ENCODE measurements at places on chromosomes 3 and 15.

- DNase-seq = no peak
Observed at GRCh38 chr3:170144437-170144843, 37.1 kb downstream of the PHC3 start.

- DNase-seq = no peak
Observed at GRCh38 chr15:96088650-96089049, 241.8 kb upstream of the NR2F2 start.

GRCh38 chr15:35736150-35736549 is 190.2 kb upstream of the DPH6 start:
- no peak for DNase-seq

- no peak for DNase-seq
Observed at GRCh38 chr3:94431876-94432570, 369.2 kb downstream of the NSUN3 start.

- peak; percentile 9 for DNase-seq
Observed at GRCh38 chr3:71202848-71203533, 380.5 kb downstream of the FOXP1 start.

GRCh38 chr3:123658118-123658851 is 73.4 kb upstream of the HACD2 start:
- no peak for DNase-seq

- DNase-seq = no peak
Observed at GRCh38 chr3:185687271-185687878, 101.3 kb downstream of the SENP2 start.

DNA sequence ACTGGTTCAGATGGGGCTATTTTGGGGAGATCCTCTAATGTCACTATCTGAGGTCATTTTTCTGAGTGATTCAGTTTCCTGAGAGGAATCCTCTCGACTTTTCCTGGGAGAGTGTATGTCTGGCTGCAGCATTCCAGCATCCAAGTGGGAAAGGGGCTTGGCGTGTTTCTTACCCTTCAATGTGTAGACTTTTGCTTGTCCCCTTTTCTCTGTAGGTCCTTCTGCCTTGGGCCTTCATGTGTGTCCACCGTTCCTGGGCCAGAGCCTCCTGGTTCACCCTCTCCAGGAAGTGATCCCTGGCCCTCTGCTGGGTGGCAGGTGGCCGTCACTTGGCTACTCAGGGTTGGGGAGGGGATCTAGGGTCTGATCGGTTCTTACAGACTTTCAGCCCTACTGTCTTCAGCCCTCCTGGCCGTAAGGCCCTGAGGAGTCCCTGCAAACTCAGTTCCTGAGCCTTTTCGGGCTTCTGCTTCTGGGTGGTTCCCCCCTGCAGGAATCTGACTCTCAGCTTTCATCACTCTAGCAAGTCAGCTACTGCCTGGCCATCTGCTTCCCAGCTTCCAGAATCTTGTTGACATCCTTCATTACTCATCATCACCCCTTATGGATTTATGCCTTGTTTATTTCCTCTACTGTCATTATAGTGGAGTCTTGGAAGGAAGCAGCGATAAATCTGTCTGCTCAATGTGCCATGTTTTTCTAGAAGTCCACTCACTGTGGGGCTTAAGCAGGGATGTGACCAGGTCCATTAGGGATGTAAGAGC is 36.5 kb downstream of the GOLGA6L10 start:
- DNase-seq = peak; percentile 92

DNA sequence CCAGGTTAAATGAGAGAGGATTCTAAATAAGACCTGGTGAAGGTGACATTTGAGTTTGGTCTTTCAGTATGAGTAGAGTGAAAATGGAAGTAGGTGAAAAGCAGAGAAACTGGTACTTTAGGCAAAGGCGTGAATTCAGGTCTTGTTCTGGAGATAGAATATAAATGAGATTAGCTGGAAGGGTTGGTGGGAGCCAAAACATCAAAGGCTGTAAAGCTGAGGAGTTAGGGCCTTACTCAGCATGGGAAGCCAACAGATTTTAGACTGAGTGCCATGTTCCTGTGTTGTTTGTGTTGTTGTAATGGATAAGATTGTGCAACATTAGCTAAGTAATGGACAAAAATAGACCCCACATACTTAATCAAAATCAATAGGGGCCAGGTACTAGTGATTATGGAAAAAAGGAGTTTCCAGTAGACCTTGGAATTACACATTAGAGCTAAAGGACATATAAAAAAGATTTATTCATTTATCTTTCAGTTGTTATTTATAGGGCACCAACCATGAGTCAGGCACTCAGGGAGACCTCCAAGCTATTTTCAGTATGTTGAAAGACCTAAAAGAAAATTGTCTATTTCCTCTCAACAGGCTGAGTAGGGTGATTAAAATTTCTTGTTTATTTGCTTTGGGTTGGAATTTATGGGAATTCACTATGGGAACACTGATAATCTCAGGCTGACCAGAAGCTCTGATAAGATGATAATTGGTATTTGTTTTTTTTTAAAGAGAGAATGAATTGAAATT is 20.8 kb downstream of the ARL14 start:
- DNase-seq = no peak

DNA sequence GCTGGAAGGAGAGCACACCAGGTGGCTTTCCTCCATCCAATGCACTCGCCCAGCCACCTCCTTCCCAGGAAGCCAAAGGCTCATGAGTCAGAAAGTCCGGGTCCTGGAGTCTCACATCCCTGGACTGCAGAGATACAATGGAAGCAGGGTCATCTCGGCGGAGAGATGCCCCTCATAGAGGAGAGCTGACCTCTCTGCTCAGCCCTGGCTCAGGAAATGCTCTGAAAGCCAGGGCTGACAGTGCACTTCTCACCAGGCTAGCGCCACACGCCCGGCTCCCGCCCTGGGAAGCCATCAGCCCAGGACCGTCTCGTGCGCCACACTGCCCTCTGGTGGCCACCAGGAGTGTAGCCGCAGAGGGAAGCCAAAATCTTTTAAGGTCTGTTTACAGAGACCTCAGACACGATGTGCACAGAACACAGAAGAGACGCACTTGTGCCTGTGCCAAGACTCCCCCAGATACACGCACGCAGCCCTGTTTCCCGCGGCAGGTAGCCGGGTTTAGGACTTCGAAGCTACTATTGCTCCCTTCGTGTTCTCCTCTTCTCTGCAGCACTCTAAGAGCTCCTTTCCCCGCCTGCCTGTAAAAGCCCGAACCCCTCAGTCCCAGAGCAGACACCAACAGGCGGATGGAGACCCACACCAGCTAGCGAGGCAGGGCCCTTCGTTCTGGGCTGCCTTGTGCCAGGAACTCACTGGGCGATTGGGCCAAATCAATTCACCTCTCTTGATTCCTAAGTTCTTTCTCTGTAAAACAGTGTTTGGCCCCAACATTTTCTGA is 9.7 kb downstream of the NTRK3 start:
- peak; percentile 61 for DNase-seq

- DNase-seq = no peak
Observed at GRCh38 chr3:100205171-100205570, 55.6 kb upstream of the TBC1D23 start.

- no peak for DNase-seq
Observed at GRCh38 chr3:189983612-189984011, 137.1 kb downstream of the P3H2 start.

GRCh38 chr3:101102678-101103296 is 109.6 kb upstream of the ABI3BP start:
- no peak for DNase-seq

DNA sequence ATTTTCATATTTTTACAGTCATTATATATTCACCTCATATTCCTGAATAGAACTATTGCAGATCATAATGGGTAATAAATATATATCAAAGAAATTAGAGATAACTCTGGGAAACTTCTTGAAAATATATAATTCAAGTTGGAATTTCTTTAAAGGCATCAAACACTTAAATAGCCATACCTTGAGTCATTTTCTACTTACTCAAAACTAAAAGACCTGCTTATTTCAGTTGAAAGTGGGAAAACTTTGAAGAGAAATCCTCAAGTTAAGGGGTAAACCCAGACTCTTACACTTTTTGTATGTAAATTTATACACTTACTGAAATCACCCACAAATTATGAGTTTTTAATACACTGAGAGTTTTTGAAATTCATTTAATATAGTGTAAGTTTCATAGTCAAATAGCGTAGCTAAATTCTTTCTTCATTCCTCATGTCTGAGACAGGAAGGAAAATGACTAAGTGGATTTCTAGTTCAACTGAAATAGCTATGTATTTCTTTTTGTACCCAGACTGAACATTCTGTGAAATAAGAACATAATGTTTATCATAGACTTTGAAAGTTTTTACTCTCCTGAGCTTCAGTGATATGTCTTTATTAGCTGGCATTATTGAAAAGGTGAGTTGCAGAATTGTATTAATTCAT is 4.6 kb upstream of the ALCAM start:
- DNase-seq = peak; percentile 55

- peak; percentile 31 for DNase-seq
Observed at GRCh38 chr15:55774113-55774970, 31.4 kb upstream of the PRTG start.

- no peak for DNase-seq
Observed at GRCh38 chr3:20564966-20565365, 379.0 kb upstream of the SGO1 start.

DNA sequence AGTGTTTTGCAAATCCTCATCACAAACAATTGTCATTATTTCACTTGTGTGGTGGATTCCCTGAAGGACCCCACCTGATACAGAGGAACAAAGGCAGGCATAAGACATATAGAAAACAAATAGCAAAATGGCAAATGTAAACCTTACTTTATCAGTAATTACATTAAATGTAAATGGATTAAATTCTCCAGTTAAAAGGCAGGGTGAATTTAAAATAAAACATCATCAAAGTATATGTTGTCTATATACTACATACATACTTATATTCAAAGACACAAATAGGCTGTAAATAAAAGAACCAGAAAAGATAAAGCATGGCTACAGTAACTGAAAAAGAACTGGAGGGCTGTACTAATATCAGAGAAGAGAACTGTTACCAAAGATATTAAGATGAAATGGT is 117.3 kb downstream of the RFX7 start:
- no peak for DNase-seq

GRCh38 chr3:110267304-110267845 is 804.2 kb upstream of the NECTIN3 start:
- no peak for DNase-seq

DNA sequence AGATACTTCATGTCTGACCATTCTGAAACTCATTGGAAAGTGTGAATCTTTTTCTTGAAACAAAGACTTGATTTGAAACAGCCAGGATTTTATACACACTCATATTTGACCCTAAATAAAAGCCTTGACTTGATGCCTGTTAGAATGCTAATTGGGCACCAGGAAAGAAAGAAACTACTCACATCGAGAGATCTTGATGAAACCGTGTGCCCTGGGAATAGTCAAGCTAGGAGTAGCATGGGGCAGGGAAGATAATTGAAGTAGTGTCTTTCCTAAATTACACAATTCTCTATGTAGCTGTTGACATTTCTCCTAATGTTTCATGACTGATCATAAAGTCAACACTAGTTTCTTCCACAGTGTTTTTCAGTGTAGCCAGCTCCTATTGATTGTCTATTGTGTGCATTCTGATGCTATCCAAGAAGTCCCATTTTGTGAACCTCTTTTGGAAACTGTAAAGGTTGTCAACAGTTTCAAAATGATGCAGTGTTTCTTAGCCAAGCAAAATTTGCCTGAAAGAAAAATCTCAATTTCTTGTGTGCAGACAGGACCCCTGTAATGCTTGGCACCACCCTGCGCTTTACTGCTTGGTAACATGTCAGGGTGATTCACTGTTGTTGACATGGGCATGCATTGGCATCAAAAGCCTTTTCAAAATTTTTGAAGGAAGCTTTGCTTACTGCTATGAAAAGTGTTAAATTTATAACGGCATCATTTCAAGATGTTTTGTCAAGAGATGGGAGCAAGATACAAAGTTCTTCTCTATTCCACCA is 52.5 kb upstream of the OTOL1 start:
- no peak for DNase-seq

GRCh38 chr3:62529230-62529629 is 155.9 kb upstream of the FEZF2 start:
- DNase-seq = peak; percentile 29

GRCh38 chr3:129139911-129140310 is 18.3 kb upstream of the RAB43 start:
- no peak for DNase-seq

GRCh38 chr3:66983101-66983500 is 15.0 kb upstream of the KBTBD8 start:
- DNase-seq = no peak

DNA sequence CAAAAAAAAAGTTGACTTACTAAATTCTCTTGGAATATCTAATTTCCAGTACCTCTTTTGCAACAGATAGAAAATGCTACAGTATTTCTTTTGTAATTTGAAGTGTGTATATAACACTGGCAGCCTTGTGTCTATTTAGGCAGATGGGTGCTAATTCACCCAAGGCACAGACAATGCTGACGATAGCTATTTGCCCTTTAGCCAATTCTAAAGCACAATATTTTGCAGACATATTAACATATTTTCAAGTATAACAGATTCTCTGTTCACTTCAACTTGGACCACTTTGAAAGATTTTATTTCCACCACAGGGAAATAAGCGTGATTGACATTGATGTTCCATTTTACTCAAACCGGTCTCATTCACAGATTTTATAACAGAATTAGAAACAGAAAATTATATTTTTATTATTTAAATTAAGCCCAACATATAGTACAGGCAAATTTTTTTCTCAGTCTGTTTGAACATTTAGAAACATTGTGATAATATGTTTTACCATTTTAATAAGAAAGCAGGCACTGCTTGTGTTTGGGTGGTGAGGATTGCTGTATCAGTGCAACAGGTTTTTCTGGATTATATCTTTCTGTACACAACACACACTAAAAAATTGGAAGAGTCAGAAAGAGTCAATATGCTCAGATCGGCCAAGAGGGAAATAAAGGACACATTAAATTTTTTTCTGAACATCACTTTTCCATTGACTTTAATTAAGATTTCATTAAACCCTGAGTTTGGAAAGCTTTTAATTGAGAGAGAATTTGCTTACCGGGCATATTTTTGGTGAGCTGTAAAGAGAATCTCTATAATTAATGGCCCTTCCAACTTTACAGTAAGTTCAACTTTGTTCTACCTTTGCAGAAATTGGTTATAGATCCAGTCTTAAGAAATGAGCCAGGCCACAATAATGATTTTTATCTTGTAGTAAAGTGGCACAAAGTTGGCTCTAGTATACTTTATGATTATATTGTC is 327.3 kb upstream of the NR2F2 start:
- no peak for DNase-seq

DNA sequence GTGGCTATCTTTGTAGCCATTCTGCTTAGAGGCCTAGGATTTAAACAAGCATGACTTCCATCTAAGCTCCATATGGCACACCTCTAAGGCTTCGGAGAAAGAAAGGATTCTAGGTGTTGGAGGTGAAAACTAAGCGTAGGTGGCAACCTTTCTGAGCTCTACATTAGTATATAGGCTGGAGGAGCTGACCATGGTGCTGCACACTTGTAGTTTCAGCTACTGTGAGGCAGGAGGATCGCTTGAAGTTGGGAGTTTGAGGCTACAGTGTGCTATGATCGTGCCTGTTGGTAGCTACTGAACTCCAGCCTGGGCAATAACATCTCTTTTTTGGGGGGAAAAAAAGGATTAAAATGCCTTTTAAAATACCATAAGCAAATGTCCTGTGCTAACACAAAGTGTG is 7.4 kb downstream of the EAF1 start:
- peak; percentile 10 for DNase-seq

- no peak for DNase-seq
Observed at GRCh38 chr3:109021556-109021955, 67.9 kb upstream of the GUCA1C start.
